Renal cortical epithelial cell (primary cell): ENCODE measurements at places on chromosomes 11 and 22. TPM values are rescaled to one million over a fixed set of nuclear protein-coding genes. Genes with fewer than 3 reads are reported as not detected.

- DNase-seq = no peak
These were observed 17.9 kb upstream of the KCNQ1OT1 start for GRCh38 chr11:2717561-2718325.

- DNase-seq = no peak
These were observed 34.0 kb downstream of the KREMEN1 start for GRCh38 chr22:29106839-29107238.

- no peak for DNase-seq
These were observed 239.0 kb upstream of the CCDC179 start for GRCh38 chr11:23099256-23099655.

- no peak for DNase-seq
These were observed 82.2 kb downstream of the PISD start for GRCh38 chr22:31579835-31580242.

DNA sequence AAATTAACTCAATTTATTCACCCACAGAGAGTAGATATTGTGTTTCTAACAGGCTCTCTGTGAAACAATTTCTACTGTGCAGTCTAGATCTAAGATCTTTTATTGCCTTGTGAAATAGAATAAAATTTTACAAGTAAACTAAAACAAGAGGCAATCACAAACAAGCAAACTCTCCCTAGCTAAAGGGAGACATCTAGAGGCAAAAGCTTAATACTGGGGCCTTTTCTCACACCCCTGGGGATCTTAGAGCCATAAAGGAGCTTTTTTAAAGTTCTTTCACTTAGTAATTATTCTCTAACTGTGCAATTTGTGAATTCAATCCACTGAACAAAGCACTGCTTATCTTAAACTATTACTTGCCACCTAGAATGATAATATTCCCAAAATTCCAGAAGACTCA lies 19.7 kb downstream of the ALG9 start:
- peak; percentile 40 for DNase-seq

- no peak for DNase-seq
These were observed 5.0 kb upstream of the LRFN4 start for GRCh38 chr11:66851698-66852465.

DNA sequence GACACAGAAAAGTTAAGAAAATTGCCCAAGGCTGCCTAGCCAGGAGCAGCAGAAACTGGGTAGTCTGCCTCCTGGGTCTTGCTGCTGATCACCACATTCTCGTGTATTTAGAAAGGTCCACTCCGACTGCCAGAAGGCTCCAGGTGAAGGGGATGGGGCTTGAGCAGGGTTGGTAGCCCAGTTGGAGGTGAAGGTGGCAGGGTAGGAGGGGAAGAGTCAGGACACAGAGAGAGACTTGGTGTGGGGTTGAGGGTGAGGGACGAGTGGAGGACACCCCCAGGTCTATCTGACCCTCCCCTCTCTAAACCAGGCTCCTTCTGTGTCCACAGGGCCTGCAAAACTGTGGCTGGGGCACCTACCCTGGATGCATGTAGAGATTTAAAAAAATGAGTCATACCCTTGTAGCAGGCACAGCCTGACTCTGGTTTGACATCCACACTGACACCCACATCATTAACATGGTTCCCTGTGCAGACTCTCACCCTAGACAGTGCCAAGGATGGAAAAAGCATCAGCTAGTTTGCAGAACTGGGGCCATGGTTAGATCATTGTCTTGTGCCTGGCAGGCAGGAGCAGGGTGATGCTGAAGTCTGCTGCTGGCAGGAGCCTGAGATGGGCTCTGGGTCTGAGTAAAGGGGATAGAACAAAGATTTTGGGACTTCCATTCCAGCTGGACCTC lies 273.2 kb downstream of the TENM4 start:
- peak; percentile 37 for DNase-seq

GRCh38 chr11:46248289-46249102 lies 29.0 kb upstream of the CREB3L1 start:
- peak; percentile 89 for DNase-seq

DNA sequence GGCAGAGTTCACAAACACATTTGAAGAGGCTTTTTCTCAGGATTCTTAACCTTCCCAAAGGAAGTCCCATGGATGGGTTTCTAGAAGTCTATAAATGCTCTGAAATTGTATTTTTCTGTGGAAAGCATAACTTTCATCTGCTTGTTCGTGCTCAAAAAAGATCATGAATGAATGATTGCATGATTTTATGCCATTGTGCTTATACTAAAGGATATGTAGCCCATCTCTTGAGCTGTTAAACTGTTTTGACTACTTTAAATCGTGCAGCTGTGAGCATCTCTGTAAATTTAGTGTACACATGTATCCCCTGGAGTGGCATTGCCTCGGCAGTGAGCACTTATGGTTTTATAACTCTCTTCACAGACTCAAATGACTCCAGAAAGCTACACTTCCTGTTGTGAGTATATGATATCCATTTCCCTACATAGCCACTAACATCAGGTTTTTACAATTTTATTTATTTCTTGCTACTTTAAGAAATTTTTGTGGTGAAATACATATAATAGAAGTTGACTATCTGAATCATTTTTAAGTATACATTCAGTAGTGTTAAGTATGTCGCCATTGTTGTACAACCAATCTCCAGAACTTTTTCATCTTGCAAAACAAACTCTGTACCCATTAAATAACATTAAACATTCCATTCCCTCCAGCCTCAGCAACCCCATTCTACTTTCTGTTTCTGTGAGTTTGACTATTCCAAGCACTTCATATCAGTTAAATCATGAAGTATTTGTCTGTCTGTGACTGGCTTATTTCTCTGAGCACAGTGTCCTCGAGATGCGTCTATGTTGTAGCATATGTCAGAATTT lies 8.0 kb downstream of the NEAT1 start:
- DNase-seq = peak; percentile 67

- DNase-seq = no peak
These were observed 6.3 kb downstream of the OR52K2 start for GRCh38 chr11:4455419-4455818.

GRCh38 chr11:120063686-120064340 lies 74.1 kb downstream of the TRIM29 start:
- no peak for DNase-seq

DNA sequence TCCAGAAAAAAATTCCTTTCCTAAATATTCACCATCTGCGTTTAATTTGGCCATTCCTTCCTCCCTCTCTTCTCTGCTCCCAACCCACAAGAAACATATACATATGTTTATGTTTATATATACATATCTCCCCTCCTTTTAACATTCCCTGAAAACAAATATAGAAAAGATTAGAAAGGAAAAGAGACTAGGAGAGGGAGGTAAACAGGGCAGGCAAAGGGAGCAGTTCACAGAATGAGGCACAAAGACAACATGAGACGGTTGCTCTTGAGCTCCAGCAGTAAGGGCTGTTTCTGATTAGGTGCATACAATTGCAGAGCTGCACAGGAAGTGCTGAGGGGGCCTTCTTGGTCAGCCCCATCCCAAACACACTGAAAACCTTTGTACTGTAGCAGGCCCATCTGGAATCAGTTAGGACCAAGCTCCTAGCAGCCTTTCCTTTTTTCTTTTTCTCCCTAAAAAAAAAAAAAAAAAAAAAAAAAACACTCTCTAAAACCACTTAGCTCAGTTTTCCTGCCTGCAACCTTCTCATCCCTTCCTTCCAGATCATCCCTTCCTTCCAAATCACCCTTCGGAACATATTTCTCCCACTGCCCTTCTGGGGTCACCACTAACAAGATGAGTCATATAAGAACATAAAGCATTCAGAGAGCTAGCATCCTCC lies 57.0 kb downstream of the RBFOX2 start:
- DNase-seq = no peak

DNA sequence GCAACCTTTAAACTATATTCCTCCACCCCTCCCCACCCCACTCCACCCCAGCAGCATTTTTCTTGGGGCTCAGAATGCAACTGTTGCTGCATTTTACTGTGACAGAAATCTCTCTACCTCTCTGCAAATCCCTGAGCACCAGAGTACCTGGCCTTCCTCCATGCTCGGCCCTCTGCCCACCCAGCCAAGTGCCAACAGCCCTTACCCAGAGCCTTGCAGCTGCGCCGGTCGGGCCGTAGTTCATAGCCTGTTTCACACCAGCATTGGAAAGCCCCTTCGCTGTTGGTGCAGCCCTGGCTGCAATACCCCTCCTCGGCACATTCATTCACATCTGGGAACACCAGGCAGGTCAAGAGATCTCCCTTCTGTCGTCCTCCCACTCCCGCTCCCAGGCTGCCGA lies 23.4 kb downstream of the LRP4 start:
- no peak for DNase-seq

DNA sequence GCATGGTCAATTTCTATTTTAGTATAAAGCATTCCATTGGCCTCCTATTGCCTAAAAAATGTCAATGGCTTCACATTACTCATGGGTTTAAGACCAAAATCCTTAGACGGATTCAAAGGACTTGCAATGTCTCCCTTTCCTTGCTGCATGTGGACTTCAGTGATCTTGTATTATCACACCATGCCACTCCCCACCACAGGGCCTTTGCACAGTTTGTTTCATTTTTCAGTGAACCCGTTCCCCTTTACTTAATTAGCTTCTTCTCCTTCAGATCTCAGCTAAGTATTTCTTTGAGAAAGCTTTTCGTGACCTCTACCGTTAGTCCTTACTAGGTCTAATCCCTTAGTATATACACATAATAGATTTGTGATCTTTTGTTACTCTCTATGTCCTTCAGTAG lies 269.7 kb downstream of the FAM76B start:
- no peak for DNase-seq

DNA sequence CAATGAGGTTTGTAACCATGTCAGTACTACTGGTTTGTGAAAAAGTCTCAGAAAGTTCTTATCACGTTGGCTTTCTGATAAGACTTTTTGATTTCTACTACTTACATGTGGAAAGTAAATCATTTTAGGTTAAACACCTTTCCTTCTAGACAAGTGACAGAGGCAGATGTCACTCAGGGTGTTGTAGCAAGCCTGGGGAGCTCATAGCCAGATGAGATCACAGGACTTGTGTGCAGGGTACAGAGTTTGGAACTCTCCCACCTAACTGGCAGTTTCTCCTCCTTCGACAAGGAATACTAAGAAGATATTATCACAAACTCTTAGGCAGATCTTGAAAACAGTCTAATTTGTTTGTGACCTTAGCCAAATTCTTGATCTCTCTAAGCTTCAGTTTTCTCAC lies 49.4 kb upstream of the PICALM start:
- no peak for DNase-seq

- no peak for DNase-seq
These were observed 615.6 kb downstream of the TBC1D22A start for GRCh38 chr22:47377926-47378560.

DNA sequence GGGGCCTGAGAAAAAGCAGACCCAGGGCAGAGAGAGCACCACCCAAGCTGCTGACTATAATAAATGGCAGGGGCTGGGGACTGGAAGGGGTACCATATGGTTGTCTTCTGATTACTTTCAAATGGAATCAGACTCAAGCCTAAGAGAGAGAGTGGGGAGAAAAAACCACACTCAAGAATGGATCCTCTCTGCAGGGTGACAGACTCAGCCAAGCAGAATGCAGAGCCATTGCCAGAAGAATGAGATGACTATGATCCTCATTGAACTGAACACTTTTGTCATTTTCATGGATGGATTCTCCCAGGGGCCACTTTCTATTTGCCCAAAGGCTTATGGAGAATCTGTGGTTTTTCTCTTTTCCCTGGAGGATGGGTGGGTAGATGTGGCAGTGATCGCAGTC lies 8.7 kb downstream of the UBASH3B start:
- DNase-seq = no peak

- no peak for DNase-seq
These were observed 7.1 kb upstream of the CRYBB2 start for GRCh38 chr22:25212337-25212736.

DNA sequence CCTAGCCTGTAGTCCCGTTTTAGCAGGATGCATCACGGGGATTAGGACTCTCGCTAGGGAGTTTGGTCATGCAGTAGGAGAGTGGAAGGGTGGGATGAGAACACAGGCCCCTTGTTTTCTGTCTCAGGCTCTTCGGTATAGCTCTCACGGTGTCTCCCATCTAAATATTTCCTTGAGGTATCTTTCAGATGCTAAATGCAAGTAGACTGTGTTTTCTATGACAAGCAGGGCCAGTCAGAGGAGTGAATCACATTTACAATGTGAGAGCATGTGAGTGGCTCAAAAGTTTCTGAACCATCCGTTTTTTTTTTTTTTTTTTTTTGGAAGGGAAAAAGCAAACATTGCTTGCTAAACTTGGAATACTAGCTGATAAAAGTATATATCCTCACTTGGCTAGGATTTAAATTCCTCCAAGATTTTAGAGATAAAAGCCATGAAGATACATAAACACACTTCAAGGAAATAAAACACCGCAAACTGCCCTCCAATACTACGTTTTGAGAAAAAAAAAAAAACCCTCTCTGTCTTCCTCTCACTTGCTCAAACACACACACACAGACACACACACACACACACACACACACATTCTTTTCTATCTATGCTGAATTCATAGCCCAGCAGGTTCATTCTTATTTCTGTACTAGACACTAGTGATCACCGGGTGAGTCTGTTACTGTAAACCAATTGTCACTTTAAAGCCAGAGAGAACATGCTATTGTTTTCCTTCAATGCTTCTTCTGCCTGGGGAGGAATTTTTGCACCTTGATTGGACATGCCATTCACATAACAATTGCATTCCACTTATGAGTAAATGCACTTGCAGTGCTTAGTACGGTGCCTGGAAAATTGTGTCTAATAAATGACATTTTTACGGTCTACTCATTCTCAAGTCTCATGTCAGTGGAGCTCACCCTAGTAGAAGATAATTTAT lies 224.6 kb upstream of the CCDC90B start:
- DNase-seq = no peak

DNA sequence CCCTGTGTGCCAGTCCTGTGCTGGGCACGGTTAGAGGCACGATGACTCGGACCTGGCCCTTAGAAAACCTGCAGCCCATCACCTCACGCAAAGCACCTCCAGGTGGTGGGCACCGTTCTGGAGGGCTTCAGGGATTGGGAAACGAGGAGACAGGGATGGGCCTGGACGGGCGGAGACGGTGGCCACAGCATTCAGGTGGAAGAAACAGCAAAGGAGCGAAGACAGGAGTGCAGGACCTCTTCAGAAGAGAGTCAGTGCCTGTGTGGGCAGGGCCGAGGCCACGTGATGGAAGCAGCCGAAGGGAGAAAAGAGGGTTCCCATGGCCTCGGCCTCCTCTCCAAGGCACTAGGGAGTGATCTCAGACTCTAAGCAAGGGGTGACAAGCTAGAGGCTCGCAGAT lies 8.1 kb upstream of the SLC22A12 start:
- DNase-seq = no peak

DNA sequence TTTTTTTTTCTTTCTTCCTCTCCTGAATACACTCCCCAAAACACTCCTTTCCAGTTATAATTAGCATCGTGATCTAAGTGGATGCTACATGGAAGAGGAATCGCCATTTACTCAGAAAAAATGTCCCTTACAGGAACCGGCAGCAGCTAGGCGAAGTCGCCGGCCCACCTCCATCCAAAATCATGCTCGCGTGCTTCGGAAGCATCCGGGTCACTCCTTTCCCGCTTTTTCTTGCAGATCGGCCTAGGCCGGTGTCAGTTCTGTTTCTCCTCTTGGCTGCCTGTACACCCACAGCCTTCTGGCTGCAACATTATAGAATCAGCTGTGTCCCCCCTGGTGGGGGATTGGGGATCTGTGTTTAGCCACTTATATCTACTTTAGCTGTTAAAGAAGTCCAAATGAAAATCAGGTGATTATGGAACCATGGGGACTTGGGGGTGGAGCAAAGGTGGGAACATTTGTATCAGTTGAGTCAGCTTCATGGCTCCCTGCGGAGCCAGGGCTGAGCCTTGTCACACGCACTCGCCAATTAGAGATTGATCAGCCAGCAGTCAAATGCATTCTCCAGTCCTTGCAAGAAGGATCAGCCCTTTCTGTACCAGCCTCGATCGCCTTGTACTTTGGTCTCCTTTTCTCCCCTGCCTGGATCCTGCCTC lies 36.3 kb downstream of the ASRGL1 start:
- no peak for DNase-seq

BCO2 gene
- total RNA-seq = 0.75 TPM in 1 of 2 replicates, not detected in the other

HTR3B gene
- total RNA-seq = not detected in 2 replicates

KCNJ11 gene
- 0.25 and 0.35 TPM in 2 replicates for total RNA-seq

MUC2 gene
- total RNA-seq = not detected in 2 replicates
